Left hindlimb (tissue), 1 donor: ENCODE measurements at places on chromosomes 3 and 15.

GRCh38 chr3:151827816-151828215, 13.9 kb downstream of the AADAC start:
- DNase-seq = no peak

DNA sequence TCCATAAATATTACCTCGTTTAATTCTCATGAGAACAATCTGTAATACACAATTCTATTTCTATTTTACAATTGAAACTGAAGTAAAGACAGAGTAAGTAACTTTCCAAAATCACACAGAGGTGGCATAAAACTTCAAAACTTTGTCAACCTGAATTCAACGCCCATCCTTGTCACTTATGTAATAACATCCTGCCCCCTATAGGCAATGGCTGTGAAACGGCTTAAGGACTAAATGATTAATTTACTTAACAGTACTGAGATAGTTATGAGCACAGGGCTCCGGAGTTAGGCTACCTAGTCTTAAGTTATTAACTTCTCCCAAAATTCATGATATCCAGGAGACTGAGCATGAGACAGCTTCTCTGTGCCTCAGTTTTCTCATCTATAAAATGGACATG, 293.1 kb upstream of the CHRM5 start:
- DNase-seq = no peak

- DNase-seq = no peak
Observed at GRCh38 chr3:10432156-10432845, 73.1 kb downstream of the ATP2B2 start.

GRCh38 chr15:38559636-38560307, 4.8 kb downstream of the RASGRP1 start:
- no peak for DNase-seq

- DNase-seq = no peak
Observed at GRCh38 chr3:128107834-128108233, 15.8 kb downstream of the RUVBL1 start.

DNA sequence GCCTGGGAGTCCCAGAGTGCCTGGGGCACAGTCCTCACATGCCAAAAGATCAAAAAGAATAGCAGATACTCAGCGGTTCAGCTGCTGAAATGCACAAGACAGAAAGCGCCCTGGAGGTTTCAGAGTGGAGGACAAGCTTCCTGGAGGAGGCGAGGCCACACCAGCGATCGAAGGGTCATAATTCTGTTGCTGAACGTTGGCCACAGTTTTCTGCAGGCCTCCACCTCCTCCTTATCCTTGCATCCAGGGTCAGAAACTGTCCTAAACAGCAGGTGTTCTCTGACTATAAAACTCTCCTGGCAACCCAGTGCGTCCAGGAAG, 220.3 kb upstream of the LINGO1 start:
- no peak for DNase-seq

GRCh38 chr15:25345943-25346342, 92.9 kb downstream of the UBE3A start:
- DNase-seq = peak; percentile 35

DNA sequence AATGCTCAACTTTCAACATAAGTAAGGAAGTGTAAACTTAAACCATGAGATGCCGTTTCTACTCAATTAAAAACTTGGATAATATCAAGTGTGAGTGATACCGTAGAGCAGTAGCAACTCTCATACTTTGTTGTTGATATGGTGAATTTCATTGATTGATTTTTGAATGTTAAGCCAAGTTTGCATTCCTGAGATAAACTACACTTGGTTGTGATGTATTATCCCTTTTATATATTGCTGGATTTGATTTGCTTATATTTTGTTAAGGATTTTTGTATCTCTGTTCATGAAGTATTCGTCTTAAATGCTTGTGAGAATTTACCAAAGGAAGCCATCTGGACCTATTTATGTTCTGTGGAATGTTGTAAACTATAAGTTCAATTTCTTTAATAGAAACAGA, 21.7 kb downstream of the SLMAP start:
- DNase-seq = no peak

GRCh38 chr15:83380682-83381081, 66.5 kb upstream of the SH3GL3 start:
- DNase-seq = no peak

GRCh38 chr3:14898929-14899328, 48.5 kb upstream of the NR2C2 start:
- no peak for DNase-seq

DNA sequence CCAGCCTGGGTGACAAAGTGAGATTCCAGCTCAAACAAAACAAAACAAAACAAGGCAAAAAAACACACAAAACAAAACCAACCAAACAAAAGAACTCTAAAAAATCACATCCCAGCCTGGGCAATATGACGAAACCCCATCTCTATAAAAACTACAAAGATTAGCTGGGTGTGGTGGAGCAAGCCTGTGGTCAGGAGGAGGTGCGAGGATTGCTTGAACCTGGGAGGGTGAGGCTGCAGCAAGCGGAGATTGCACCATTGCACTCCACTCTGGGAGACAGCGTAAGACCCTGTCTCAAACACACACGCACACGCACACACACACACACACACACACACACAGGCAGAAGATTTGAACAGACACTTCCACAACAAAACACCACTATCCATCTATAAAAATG, 99.6 kb downstream of the SHQ1 start:
- DNase-seq = no peak

DNA sequence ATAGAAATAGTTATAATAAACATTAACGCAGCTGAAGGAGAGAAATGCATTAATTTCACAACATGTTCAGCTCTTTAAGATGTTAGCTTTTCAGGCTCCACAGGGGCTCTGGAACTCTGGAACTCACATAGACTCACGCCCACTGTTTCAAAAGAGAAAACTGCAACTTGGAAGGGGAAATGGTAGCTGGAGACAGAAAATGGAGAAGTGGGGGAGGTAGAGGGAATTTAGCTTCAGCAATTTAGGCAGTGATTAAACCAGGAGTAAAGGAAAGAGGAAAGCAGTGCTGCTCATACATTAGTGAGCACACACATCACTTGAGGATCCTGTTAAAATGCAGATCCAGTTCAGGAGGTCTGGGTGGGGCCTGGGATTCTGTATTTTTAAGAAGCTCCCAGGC, 274.8 kb upstream of the TRIM42 start:
- no peak for DNase-seq

DNA sequence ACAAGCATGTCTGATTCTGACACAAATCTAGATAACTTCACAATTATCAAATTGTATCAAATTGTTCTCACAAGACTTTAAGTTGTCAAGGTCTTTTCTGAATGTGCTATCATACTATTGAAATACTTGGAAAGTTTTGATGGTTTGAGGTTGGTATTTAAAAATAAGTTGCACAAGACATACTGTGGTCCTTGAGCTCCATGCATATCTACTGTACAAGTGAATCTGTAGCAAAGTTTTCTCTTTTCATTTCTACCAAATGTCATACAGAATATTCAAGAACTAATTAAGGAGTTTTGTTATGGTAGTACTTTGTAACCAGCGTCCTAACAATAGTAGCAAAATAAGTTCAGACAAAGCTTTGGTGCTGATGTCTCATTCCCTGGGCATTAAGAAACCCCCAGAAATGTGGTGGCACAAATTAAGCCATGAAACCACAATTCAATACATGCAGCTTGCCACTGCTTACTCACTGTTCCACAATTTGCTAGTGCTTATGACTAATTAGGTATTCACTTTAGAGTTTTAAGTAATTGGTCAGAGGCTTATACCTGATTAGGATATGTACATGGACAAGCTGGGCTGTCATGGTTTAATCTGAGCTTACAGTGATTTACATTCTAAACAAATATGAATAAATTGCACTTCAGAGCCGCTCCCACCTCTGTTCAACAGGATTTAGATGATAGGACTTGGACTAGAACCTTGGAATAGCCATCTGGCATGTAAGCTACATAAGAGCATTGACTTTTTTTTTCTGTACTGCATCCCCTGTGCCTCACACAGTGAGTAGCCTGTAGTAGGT, 8.8 kb downstream of the TBC1D23 start:
- DNase-seq = no peak

DNA sequence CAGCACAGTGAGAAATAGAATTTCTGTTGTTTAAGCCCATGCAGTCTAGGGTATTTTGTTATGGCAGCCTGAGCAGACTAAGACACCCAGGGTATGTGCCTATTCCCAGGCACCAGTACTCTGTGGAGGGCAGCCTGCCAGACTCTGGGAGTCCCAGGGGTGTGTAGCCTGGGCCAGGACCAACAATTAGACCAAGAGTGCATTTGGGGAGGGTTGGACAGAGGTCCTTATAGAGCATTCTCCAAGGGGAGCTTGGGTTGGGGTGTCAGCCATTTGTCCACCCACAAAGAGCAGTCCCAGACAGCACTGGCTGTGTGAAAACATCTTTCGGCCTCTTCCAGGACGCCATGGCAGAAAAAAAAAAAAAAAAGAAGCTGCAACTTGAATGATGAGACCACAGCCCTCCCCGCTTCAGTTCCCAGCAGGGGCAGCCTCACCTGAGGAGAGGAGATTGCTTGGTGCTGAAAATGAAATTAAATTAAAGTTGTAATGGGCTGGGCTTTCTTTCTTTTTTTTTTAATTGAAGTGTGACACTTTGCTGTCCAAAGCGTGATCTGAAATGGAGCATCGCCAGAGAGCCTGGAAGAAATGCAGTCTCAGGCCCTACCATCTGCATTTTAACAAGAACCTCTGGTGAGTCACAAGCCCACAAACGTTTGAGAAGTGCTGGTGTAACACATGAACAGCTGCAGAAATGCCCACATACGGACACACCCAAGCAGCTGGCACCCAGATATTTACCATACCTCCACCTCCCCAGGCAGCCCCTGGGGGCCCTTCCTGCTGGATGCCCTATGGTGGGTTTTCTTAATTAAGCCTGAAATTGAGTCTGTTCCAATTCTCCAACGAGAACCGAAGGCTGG, 21.3 kb upstream of the CAV3 start:
- DNase-seq = peak; percentile 59

- DNase-seq = no peak
Observed at GRCh38 chr3:186224041-186224610, 115.2 kb upstream of the ETV5 start.

- no peak for DNase-seq
Observed at GRCh38 chr15:47577461-47577860, 139.8 kb upstream of the SEMA6D start.

DNA sequence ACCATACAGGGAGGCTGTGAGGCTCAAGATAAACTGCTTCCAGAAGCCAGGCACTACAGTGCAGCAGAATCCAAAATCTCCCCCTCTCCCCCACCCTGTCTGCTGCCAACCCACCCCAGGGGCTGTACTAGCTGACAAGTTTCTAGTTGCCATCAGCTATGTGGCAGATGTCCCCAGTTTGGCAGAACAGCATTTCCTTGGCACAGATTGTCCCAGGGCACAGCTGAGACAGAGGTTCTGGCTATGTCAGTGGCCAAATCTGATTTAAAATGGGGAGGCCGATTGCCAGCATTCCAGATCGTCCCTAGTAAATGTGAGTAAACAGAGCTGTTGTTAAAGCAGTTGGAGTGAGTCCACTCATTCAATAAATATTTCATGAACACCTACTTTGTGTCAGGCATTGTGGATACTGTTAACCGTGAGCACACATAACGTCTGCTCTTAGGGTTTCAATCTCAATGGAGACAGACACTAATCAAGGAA, 28.0 kb upstream of the CCDC174 start:
- no peak for DNase-seq

DNA sequence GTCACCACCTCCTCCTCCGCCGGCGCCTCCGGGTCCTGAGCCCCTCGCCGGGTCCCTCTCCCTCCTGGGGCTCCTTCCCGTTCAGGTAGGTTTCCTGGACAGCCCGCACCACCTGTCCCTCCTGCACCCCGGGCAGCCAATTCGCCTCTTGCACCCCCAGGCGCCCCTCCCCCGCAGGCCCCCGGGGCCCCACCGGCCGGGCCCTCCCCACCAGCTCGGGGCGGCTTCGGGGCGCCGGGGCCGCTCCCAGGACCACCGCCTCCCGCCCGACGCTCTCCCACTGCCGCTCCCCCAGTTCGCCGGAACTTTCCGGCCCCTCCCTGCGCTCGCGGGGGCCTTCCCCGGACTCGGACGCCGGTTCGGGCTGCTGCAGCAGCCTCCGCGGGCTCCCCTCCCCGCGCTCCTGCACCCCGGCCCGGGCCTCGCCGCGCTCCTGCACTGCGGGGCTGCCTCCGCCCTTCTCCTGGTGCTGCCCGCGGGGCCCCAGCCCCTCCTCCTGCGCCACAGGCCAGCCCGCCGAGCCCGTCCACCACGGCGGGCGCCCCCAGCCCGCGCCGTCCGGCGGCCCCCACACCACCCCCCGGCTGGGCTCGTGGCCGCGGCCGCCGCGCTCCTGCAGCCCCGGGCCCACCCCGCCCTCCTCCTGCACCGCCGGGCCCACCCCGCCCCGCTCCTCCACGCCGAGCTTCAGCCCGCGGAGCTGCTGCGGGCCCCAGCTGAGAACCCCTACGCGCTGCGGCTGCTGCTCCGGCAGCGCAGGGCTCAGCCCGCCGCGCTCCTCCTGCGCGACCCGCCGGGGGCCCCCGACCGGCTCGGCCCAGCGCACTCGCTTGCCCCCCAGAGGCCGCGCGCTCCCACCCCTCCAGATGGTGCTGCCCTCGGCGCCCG, 587 bp upstream of the TNK2 start:
- peak; percentile 46 for DNase-seq

DNA sequence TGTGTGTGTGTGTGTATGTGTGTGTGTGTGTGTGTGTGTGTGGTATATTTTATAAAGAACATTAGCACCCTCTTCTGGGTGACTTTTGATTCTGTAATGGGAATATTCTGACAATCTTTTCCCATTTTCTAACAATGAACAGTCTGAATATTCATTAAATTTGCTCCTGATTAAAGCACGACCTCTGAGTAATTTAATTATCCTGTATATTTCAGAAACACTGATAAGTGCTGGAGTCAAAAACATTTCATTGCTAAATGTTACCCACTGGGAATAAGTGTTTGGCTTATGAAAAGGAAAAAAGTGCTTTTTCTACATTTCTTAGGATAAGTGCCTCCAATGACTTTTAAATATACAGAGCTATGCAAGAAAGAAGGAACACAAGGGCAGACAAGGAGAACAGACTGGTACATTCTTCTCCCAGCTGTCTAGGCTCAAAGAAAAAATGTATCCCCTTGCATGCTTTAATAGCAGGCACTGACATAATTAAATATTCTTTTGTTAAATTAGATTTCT, 32.3 kb upstream of the SYNPR start:
- DNase-seq = no peak

DNA sequence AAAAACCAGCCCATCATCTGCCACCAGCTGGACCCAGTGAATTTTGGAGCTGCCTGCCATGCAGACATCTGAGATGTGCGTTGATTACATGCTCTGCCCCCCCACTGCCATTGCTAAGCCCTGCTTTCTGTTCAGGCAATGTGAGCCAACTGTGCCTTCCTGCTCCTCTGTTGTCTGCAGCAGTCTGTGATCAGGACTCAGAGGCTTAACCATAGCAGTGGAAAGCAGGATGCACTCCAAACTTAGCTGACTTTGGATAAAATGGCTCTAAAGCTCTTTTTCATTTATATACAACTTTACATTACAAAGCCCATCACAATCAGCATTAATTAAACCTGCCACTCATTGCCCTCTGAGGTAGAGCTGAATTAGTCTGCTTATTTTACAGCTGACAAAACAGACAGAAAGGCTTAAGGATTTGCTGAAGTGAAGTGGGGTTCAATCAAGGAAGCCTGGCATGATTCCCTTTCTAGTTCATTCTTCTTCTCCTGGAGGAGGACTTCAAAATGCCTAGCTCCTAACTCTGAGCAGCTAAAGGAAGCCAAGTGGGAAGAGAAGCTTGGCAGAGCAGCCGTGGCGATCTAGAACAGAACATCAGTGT, 15.7 kb upstream of the RPS27L start:
- peak; percentile 43 for DNase-seq

- DNase-seq = no peak
Observed at GRCh38 chr3:170644711-170645110, 58.8 kb upstream of the SLC7A14 start.
